ENCODE measurements at places on chromosomes 3 and 15. TPM values are rescaled to one million over a fixed set of nuclear protein-coding genes. Genes with fewer than 3 reads are reported as not detected.

APOD gene
- total RNA-seq: not detected

FGD5 gene
- not detected for total RNA-seq

ASB14 gene
- not detected for total RNA-seq

VEPH1 gene
- not detected for total RNA-seq

GOLIM4 gene
- 0.28 TPM for total RNA-seq

CHST13 gene
- not detected for total RNA-seq

NBEAL2 gene
- total RNA-seq: 170 TPM

XXYLT1 gene
- total RNA-seq: 3.7 TPM

HMCES gene
- 64.0 TPM for total RNA-seq

PIGZ gene
- total RNA-seq: 0.33 TPM
